Karpas-422 (cell line): ENCODE measurements at places on chromosomes 11 and 22.

GRCh38 chr11:47179655-47179991 lies 2.9 kb upstream of the ARFGAP2 start:
- peak; percentile 84 for DNase-seq

- no peak for DNase-seq
Measured at GRCh38 chr11:114442536-114442935, 3.3 kb downstream of the REXO2 start.

- no peak for DNase-seq
Measured at GRCh38 chr11:119975561-119976152, 162.3 kb downstream of the TRIM29 start.

DNA sequence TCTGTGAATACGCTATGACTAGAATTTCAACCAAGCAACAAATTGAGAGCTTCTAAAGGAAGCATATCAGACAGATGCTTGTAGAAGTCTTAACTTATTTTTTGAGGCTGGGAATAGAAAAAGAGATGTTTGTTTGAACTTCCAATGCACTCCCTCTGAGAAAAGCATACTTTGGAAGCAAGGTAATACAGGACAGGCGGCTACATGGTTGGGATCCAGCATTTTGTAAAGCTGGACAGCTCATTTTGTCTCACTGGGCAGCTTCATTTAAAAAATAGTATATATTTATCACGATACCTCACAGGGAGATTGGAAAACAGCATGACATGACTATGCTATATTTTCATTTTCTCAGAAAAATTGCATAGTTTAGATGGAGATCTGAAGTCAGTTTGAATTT lies 821.3 kb upstream of the API5 start:
- no peak for DNase-seq

GRCh38 chr11:114148013-114148382 lies 88.5 kb downstream of the ZBTB16 start:
- DNase-seq = no peak

- no peak for DNase-seq
Measured at GRCh38 chr22:26687439-26687838, 30.1 kb downstream of the MIAT start.

DNA sequence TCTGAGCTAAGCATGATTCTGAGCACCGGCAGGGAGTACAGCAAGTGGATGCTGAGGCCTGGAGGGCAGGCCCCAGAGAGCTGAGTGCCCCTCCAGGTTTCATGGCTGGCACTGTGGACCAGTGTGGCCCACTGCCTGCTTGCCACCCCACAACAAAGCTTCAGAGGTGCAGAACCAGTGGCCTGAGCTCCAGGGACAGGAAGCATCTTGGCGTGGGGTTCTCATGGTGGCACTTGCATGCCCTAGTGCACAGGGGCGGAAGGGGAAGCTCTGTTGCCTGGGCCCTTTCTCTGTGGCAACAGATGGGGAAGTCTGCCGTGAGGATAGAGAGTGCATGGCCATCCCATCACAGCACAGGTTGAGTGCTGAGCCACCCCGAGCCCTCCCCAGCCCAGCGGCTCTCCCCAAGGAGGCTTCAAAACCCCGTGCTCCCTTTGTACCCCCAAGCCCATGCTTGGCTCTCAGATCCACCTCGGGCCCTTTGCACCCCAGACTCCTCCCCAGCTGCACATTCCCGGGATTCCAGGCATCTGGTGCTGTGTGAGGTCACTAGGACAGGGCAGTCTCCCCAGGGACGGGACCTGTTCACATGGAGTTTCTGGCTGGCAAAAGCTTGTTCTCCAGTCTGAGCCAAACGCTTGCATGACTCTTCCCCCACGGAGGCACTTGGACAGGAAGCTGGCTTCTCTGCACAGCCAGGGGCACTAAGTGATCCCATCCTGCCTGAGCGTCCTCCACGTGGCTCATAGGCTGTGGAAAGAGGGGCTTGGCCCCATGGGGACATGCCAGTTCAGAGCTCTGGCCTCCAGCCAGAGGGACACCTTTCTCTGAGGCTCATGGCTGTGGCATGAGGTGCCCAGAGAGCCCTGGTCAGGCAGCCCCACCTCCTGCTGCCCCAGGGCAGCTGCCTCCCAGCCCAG lies 4.2 kb downstream of the SLC25A1 start:
- DNase-seq = peak; percentile 94

DNA sequence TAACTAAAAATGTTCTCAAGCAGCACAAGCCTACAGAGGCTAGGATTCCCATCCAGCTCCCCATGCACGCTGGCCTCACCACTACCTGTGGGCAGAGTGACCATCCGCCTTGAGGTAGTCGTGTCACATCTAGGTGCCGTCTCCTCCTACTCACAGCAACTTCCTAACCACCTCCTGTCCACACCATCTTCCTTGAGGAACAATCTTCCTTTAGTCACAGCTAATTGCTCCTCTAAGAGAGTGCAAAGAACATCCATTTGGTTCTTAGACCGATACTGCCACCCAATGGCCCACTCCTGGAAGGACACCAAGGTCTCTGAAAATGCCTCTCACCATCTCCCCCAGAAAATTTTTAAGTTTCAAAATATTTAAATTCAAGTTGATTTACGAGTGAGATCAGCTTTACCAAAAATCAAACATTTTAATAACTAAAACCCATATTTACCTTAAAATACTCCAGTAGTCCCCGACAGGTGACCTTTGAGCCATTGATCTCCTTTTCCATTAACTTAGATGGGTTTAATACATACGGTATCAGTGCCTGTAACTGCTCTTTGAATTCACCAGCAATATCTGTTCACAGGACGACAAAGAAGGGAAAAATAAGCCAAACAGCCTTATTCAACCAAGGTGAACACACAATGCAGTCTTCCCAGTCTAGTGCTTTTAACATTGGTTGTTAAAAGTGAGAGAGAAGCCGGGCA lies 21.7 kb upstream of the PLAAT3 start:
- DNase-seq = peak; percentile 85

GRCh38 chr11:83006877-83007330 lies 64.8 kb downstream of the RAB30 start:
- no peak for DNase-seq

DNA sequence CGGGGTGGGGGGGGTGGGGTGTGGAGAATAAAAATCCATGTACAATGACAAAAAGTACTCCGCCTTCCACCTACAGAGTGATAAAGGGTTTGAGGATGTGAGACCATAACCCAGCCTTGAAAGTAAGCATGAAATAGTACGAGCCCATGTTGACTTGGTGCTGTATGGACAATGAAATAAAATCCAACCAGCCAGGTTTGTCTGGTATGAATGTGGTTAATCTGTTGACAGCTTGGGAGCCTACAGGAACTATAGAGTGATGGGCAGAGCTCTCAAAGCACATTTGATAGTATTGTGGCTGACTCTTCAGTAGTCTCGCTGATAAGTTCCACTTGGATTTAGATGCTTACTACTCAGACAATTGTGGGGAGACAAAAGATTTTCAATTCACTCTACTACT lies 48.8 kb upstream of the CD44 start:
- DNase-seq = no peak

- DNase-seq = peak; percentile 73
Measured at GRCh38 chr11:122671400-122671891, 15.9 kb downstream of the UBASH3B start.

- DNase-seq = no peak
Measured at GRCh38 chr11:15651816-15652215, 537.1 kb downstream of the INSC start.

DNA sequence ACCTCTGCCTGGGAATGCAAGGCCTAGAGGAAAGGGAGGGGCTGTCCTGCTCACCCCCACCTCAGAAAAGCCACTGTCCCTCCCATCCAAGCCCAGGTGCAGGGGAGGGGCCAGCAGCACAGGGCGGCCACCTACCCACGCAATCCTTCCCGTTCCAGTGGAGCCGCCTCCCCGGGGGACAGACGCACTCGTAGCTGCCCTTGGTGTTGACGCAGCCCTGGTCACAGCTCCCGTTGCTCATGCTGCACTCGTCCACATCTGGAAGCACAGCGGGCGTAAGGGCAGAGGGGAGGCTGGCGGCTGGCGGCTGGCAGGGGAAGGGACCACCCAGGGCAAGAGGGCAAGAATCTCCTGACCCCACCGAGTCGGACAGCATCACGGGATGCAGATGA lies 40.3 kb upstream of the TTLL12 start:
- no peak for DNase-seq

GRCh38 chr11:15224466-15224865 lies 109.7 kb downstream of the INSC start:
- DNase-seq = no peak

DNA sequence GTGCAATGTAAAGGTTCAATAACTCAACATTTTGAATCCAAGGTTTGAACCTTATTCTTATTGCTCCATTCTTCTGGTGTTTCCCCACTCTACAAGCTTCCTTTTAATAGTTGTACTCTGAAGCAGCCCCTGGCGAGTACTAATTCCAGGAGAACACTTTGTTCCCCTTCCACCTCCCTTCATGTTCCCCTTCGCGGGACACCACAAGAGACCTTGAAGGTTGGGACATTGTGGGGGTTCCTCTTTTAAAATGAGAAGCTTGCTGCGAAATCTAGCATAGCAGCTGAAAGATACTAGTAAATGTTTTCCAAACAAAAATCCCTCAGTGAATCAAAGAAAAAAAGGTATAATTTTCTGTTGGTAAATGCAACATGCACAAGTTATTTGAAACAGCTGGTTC lies 626.3 kb upstream of the LRRC4C start:
- no peak for DNase-seq

DNA sequence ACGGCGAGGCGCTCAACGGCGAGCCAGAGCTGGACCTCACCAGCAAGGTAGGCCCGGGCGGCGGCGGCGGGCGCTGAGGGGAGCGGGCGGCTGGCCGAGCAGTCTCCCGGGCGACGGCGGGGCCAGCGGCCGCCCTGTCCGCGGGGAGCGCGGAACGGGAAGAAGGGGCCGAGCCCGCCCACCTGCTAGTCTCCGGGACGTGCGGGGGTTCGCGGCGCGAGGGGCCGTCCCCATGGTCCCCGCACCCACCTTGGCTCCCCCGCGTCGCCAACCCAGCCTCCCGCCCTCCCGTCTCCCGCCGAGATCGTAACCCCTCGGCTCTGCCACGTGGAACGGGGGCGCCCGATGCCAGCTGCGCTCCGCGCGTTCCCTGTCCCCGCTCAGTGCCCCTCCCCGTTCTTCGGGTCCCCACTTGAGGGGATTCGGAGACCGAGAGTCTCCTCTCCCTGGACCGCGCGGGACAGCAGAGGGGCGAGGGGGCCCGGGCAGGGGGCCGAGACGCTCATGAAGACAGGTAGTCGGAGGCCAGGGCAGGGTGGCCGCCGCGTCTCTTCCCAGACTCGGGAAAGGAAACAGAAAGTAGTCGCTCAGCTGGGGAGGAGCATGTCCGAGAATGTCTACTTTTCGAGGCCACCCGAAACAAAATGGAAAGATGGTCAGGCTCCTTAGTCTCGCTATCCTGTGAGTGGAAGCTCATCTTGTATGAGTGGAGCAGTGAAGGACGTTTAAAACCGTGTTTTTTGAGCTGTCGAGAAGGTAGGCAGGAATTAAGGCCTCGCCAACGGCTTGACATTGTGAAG lies 557 bp downstream of the GTPBP1 start:
- peak; percentile 69 for DNase-seq

DNA sequence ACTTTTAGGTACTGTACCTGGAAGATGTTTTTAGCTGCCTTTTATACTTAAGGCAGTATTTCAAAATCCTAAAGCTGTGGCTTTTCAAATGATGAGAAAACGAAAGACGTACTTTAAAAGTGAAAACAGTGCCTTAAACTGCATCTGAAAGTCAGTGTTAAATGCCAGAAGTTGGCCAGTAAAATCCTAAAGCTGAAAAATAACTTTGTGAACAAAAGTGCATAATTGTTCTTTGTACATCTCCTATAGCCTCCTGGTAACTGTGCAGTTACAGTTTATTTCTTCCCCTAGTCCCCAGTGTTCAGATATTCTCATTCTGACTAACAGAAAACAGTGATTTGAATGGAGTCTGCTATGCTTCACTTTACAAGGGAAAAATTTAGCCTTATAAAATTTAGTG lies 6.8 kb downstream of the EED start:
- DNase-seq = no peak

- DNase-seq = no peak
Measured at GRCh38 chr11:117888139-117888566, 11.7 kb upstream of the FXYD6 start.

DNA sequence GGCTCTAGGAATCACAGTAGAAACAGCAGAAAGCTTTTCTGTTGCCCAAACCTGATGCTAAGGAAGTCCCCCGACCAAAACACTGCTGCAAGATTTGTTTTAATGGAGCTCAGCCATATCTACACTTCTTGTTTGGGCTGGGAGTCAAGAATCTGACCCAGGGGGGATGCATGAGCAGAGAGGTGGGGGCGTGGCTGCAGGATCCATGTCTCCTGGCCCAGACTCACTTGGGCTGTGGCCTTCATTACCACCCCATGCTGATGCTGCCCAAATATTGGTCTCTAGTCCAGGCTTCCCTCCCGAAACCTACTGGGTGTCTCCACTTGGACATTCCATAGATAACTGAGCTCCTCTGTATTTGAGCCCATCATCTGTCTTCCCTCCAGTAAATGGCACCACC lies 361.5 kb upstream of the LARGE1 start:
- no peak for DNase-seq

DNA sequence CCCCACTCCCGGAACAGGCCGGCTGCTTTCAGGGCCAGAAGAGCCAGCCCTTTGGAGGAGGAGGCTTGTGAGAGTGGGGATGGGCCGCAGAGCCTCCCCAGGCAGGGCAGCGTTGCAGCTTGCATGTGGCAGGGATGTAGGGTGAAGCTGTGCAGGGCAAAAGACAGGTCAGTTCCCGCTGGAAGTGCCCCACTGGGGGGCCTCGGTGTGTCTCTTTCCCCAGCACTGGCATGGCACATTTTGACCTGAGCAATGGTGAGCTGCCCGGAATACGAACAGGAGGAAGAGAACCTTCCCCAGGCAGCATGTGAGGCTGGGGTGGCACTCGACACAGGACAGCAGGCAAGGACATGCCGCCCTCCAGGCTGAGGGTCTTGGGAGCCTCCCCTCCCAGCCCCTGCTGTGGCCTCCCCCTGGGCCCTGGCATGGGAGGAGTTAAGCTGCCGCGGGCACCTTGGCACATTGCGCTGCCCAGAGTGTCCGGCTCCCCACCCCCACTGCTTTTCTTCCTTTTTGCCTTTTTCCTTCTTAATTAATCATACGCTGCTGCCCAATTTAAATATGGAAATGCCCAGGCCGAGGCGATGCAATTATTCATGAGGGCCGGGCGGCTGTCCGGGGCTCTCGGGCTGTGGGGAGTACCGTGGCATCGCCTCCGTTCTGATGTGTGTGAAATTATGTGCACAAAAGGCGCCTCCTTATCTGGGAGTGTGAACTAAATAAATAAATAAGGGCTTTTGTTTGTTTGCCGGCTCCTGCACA lies 76.0 kb upstream of the WNT7B start:
- DNase-seq = peak; percentile 87

GRCh38 chr11:47192111-47192510 lies 5.9 kb upstream of the PACSIN3 start:
- DNase-seq = no peak
